Fibroblast of skin of scalp (primary cell): ENCODE measurements at places on chromosomes 5 and 9.

DNA sequence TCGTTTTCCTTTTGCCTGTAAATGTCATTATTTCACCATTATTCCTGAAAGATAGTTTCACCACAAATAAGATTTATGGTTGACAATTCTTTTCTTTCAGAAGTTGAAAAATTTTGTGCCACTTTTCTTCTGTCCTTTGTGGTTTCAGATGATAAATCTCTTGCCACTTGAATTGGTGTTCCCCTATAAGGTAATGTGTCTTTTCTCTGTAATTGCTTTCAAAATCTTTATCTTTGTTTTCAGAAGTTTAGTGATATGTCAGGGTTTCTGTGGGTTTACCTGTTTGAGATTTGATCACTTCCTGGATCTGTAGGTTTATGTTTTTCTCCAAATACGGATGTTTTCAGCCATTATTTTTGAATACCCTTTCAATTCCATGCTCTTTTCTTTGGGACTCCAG, 14.6 kb downstream of the RASA1 start:
- DNase-seq: no peak

DNA sequence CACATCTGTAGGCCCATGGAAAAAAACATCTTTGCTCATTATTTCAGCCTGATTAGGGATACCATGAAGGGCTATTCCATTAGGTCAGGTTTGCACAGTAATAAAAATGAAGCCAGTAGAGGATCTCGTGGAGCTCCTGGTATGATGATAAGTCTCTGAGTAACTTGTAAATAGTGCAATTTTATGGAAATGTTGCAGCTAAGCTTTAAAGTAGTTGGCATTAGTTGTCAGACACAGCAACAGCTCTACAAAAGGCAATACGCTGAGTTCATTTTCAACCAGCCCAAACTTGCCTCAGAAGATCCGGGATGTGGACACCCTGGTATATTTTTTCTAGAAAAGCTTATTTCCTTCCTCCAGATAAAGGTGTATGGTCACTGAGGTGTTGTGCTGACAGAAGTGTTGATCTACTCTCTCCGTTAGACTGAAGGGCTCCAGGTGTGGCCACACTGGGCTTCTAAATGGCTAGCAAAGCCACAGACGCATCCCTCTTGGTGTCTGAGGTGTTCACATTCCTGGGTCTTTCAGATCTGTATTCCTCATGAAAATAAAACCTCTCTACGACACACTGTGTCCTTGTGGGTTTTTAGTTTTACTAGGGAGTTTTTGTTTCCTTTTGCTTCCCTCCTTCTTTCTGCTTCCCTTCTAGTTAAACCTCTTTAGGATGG, 141.6 kb downstream of the GHR start:
- DNase-seq: no peak

DNA sequence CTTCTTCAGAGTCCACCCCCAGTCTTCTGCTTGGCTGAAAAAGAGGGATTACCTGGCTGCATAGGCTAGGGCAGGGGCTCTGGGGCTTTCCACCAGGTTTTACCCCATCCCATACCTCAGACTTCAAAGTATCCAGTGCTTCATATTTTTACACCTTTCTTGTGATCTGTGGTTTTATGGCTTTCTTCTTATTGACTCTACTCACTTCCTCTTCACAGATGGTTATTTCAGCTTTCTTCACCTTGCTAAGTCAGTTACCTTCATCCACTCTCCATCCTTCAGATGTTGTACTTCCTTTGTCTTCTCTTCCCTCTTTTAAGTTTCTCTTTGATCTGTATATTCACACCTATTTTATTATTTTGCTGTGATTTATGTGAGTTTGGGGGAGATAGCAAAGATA, 104.3 kb downstream of the GRIA1 start:
- DNase-seq: no peak

- DNase-seq: peak; percentile 4
Measured at GRCh38 chr9:132141344-132141947, 20.4 kb upstream of the NTNG2 start.

DNA sequence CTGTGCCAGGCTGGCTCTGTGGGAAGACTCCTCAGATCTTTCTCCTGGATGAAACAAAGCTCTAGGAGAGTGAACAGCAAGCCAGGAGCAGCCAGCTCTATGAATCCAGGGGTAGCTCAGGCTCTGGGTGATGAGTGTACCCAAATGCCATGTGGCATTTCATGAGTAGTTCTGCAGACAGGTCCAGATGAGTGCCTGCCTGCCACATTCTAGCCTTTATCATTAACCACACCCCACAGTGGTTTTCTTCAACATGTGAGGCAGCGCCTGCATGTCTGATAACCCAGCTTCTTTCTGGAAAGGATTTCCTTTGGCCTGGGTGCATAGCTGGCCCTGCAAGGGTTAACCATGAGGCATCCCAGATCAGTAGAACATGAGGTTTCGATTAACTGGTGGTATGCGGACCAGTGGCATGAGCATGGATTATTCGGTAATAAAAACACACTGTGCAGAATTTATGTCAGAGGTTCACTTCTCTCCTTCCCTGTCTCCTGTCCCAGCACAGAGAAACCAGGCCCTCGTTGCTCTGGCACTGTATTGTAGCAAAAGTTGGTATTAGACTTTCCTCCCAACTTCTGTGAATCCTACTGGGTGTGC, 381.9 kb upstream of the ZNF462 start:
- DNase-seq: peak; percentile 78

DNA sequence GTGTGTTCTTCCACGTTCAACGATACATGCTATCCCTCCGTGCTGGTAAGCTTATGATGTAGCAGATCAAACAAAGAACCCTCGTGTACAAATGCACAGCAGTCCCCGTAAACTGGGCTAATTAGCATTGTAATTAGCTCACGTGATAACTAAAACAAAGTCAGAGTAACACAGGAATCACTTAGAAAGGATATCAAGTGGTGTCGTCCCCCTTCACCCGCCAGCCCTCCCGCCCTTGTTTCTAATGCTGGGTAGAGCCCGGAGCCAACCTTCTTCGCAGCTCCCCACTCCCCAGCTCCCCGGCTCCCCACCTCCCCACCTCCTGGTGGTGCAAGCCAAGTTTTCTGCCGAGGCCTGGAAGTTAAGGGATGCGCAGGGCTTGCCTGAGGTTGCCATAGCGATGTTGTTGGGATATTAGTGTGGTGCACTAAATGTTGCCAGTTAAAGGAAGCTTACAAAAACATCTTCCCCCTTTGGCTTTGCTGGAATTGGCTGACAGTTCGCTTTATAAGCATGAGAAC, 357.9 kb upstream of the CCNH start:
- DNase-seq: no peak

- DNase-seq: no peak
Measured at GRCh38 chr5:166596043-166596442, 1695.4 kb upstream of the WWC1 start.

GRCh38 chr9:121199921-121200320, 1.7 kb downstream of the RAB14 start:
- no peak for DNase-seq

DNA sequence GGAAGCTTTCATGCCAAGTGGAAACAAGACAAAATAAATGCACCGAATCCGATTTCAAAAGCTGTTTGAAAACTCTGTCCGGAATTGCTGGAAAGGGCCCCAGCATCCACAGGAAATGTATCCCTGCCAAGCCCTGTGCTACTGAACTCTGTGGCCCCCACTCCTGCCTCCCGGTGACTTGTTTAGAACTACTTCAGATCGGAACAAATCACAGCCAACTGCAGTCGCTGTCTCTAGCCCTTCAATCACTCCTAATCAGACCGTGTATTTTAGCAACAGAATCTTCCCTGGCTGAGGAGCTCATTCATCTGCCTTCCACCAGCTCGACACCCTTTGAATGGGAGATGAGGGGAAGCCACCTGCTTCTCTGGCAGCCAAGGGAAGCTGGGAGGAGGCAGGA, 94.1 kb downstream of the KCNIP1 start:
- DNase-seq: no peak

DNA sequence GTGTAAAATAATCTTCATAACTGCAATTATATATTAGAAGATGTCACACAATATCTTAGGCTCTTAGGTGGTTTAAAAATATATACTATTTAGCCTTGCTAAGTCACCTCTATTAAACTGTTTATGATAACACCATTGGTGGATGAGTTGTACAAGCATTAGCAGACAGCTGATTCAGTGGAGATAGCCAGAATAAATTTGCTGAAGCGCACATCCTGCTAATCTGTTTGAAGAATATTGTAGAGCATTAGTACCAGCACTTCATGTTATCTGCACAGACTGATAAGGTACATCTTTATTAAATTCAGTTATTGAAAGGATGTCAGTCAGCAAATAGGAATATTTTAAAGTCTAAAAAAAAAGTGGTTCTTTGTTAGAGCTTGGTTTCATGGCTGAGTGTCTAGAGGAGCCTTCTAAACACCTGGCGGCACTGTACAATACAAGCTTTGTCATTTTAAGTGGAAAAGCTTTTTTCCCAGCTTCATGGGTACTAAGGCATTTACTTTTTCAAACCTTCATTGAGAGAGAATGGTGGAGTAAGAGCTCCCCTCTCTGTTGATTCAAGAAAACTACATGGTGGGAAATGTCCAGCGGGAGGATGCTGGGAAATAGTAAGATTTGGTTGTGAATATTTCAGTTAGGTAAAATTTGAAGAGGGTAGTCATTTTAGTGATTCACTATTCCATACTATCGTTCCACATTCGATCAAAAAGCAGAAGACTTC, 275.1 kb downstream of the SLF1 start:
- peak; percentile 6 for DNase-seq

GRCh38 chr9:111484572-111484894, 350 bp upstream of the ECPAS start:
- no peak for DNase-seq

- no peak for DNase-seq
Measured at GRCh38 chr5:124771761-124772160, 25.3 kb upstream of the ZNF608 start.

GRCh38 chr9:34526026-34526425, 3.2 kb upstream of the ENHO start:
- no peak for DNase-seq
